Activated naive CD4-positive, alpha-beta T cell treated with anti-CD3 and anti-CD28 coated beads for 36 hours (primary cell): ENCODE measurements at places on chromosomes 4 and X. TPM values are rescaled to one million over a fixed set of nuclear protein-coding genes. Genes with fewer than 3 reads are reported as not detected.
A peak's percentile ranks its signal among the peaks of the same experiment; 100 is the strongest.

TAF7L gene
- total RNA-seq = not detected

CITED1 gene
- not detected for total RNA-seq

DAPP1 gene
- total RNA-seq = 24.4 TPM

ACE2 gene
- total RNA-seq = not detected

BEND2 gene
- not detected for total RNA-seq

CT45A8 gene
- not detected for total RNA-seq

C4orf46 gene
- total RNA-seq = 20.9 TPM

RFC1 gene
- 123 TPM for total RNA-seq

DNA sequence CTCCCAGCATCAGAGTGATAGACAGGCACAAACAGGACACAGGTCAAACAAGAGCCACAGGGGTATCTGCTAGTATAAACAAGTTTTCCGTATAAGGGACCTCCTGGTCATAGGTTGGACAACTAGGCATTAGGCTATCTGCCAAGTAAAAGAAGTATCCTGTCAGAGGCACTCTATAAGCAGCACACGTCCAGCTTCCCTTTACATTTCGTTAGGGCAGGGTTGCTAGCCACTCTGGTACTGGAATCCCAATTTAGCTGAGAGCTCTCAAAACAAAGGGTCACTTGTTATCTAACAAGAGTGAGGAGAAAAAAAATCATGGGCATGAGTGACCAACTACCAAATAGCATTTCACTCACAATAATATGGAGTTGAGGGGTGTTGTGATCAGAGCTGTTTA lies 780.7 kb upstream of the DIAPH2 start:
- H3K27ac ChIP-seq = no peak overlapping the region
- no peak for DNase-seq
- H3K4me3 ChIP-seq = no peak overlapping the region
- no peaks in the 10 kb centered on the region for H3K27me3 ChIP-seq
- no peaks in the 10 kb centered on the region for H3K4me1 ChIP-seq

DNA sequence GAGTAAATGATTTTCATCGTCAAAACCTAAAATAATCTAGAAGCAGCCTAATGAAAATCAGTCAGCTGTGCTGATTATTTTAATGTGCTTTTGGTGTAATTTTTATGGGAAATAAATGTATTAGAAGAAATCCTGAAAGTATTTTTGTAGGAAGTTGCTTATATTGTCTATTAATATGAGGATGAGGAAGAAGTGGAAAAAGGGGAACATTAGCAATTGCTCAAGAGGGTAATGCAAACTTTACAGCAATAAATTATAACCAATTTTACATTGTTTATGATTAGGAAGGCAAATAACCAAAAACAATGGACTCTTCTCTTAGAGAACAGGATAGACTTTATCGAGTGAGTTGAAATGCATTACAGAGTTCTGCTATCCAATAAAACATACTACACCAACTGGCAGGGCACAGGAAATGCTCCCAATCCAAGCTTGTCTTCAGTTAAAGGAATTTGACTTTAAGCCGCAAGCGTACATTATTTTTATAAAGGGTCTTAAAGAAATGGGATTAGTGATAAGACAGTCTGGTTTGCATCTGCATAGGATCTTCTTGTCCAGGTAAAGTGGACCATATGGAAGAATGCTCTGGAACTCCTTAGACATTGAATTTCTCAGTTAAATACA lies 374.8 kb downstream of the PDGFC start:
- H3K4me1 ChIP-seq = no peaks in the 10 kb centered on the region
- H3K36me3 ChIP-seq = no peaks in the 10 kb centered on the region
- H3K27me3 ChIP-seq = no peaks in the 10 kb centered on the region

- H3K4me3 ChIP-seq = no peak overlapping the region
- H3K36me3 ChIP-seq = no peaks in the 10 kb centered on the region
- no peaks in the 10 kb centered on the region for H3K27me3 ChIP-seq
- H3K27ac ChIP-seq = no peak overlapping the region
- no peak for DNase-seq
These were observed 12.5 kb downstream of the IRF2 start for GRCh38 chr4:184461711-184462441.

DNA sequence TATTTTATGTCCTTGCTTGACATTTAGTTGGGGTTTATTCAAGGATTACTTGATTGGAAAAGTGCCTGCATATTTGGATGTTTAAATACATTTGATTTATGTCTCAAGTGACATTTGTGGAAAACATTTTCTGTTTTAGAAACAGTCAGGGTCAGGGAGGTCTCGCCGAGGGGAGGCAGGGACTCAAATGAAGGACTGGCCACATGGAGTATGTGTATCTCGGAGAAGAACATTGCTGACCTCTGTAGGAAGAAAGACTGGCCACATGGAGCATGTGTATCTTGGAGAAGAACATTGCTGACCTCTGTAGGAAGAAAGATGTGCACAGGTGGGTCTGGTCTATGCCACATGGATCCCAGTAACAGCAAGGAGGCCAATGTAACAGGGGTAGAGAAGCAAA lies 233.6 kb downstream of the TRIML1 start:
- H3K4me1 ChIP-seq = no peaks in the 10 kb centered on the region
- H3K4me3 ChIP-seq = no peak overlapping the region
- no peaks in the 10 kb centered on the region for H3K27me3 ChIP-seq
- no peaks in the 10 kb centered on the region for H3K36me3 ChIP-seq
- no peak for DNase-seq

GRCh38 chr4:165600959-165601683 lies 222.3 kb downstream of the CPE start:
- H3K36me3 ChIP-seq = no peaks in the 10 kb centered on the region
- H3K27me3 ChIP-seq = peaks cover 2% of the 10 kb centered on the region
- no peak overlapping the region for H3K27ac ChIP-seq

DNA sequence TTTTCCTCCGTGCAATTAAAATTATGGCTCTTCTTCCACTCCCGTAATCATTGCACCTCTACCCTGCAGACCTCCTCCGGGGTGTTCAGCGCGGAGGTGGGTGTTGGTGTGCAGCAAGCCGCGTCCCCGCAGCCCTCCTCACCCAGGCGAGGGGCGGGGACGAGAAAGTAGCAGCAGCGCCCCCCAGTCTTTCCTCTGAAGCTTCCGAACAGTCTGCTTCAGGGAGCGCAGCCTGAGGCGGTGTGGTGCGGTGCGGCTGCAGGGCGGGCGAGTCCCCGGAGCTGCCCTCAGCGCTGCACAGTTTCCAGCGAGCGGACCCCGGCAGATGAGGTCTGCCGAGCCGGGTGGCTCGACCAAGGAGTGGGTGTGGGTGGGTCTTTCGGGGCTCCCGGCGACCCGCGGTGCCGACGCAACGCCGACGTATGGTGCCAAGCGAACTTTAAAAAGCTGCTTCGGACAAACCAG lies at the start of gene FRAS1:
TSS of gene FRAS1 (plus strand) at position 189 of the 465 bp plus-strand sequence. CDS start 687 bp downstream, outside the sequence.
- H3K4me1 ChIP-seq = peaks cover 21% of the 10 kb centered on the region
- H3K27ac ChIP-seq = no peak within 1 kb of the TSS
- peak; percentile 13 for DNase-seq
- H3K36me3 ChIP-seq = no peaks in the 10 kb centered on the region

GRCh38 chr4:52032005-52032404 lies 6.1 kb downstream of the SGCB start:
- no peak overlapping the region for H3K27ac ChIP-seq
- DNase-seq = no peak
- no peak overlapping the region for H3K4me3 ChIP-seq
- no peaks in the 10 kb centered on the region for H3K27me3 ChIP-seq
- peaks cover 9% of the 10 kb centered on the region for H3K4me1 ChIP-seq

GRCh38 chr4:144574509-144574908 lies 71.4 kb upstream of the HHIP start:
- no peak overlapping the region for H3K27ac ChIP-seq
- no peak for DNase-seq
- H3K36me3 ChIP-seq = no peaks in the 10 kb centered on the region
- no peak overlapping the region for H3K4me3 ChIP-seq

GRCh38 chrX:11739776-11740175 lies 18.3 kb upstream of the MSL3 start:
- H3K36me3 ChIP-seq = no peaks in the 10 kb centered on the region
- H3K4me3 ChIP-seq = no peak overlapping the region
- peaks cover 4% of the 10 kb centered on the region for H3K4me1 ChIP-seq

DNA sequence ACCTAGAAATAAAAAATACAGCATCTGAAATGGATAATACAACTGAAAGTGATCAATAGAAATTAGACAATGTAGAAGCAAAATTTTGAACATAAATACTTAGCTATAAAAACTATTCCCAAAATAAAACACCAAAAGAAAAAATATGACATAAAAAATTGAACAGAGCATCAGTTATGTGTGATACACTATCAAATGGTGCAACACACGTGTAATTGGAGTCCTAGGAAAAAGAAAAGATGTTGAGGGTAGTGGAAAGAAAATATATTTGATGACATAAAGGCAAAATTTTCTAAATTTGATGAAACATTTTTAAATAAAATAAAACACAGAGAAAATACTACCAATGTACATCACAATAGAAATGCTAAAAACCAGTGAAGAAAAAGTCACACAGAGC lies 63.1 kb downstream of the NPY2R start:
- H3K27me3 ChIP-seq = no peaks in the 10 kb centered on the region
- no peak for DNase-seq
- no peak overlapping the region for H3K4me3 ChIP-seq
- no peaks in the 10 kb centered on the region for H3K4me1 ChIP-seq
- no peaks in the 10 kb centered on the region for H3K36me3 ChIP-seq
- no peak overlapping the region for H3K27ac ChIP-seq

- no peaks in the 10 kb centered on the region for H3K27me3 ChIP-seq
- peak; percentile 45 for DNase-seq
- H3K4me3 ChIP-seq = no peak overlapping the region
- H3K36me3 ChIP-seq = no peaks in the 10 kb centered on the region
- peaks cover 15% of the 10 kb centered on the region for H3K4me1 ChIP-seq
These were observed 67.6 kb upstream of the SLC7A3 start for GRCh38 chrX:70998411-70999027.

GRCh38 chr4:83178029-83178428 lies 63.5 kb upstream of the PLAC8 start:
- DNase-seq = peak; percentile 22
- H3K4me3 ChIP-seq = no peak overlapping the region
- H3K36me3 ChIP-seq = no peaks in the 10 kb centered on the region
